ENCODE measurements at places on chromosomes 4 and X.
A peak's percentile ranks its signal among the peaks of the same experiment; 100 is the strongest.

DNA sequence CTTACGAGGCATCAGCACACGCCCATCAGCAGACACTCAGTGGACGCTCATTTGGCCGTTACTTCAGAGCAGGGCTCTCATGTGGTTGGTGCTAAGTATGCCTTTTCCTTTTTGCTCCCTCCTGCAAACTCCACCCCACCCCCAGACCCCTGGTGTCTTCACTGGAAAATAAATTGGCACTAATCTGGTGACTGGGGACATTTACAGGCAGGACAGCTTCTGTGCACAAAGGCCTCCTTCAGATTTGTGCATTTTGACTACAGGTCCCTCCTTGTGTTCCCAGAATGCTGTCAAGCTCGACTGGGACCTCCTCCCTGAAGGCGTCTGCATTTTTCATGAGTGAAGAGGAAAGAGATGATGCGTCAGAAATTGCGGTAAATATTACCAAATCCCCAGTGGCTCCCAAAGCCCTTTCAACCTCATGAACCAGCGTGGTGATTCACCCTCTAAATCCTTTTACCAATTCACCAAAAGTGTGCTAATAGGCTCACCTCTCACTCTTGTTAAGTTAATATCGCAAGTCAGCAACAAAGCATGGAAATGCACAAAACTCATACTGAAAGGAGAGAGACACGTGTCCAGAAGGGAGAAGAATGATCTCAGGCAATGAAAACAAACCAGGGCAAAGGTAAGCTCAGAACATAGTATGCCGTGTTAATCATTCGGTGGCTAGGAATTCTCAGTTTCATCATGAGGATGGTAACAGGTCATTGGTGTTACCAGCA, 119.0 kb downstream of the NKX6-1 start:
- no peak for DNase-seq

DNA sequence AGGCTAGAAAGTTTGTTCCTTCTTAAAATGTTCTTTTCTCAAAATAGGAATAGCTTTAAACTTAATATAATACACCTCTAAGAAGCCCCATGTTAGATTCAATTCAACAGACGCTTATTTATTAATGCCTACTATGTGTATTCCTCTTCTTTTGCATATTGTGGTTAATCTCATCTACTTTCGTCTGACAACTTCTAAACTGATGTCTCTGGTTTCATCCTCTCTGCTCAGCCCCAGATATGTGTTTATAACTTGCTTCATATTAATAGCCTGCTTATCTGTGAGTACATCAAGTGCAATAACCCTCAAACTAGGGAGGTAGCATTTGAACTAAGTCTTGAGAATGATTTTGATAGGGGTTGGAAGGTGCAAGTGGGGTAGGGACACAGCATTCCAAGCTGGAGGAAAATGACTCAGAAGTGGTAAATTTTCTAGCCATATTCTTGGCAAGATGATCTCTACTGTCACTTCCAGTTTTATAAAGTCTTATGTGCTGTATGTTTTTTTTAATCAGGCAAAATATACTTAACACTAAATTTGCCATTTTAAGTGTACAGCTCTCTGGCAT, 37.0 kb downstream of the STK26 start:
- no peak for DNase-seq

GRCh38 chrX:116436358-116436816, at the start of gene SLC6A14:
Gene SLC6A14 (plus strand): TSS chrX:116436606. CDS start chrX:116436710, 104 bp downstream.
- DNase-seq = no peak

- DNase-seq = no peak
Observed at GRCh38 chr4:78863254-78863869, 75.9 kb downstream of the PAQR3 start.

- DNase-seq = no peak
Observed at GRCh38 chr4:13432453-13432852, 51.7 kb downstream of the RAB28 start.

- no peak for DNase-seq
Observed at GRCh38 chr4:78616046-78616498, 64.5 kb downstream of the ANXA3 start.

GRCh38 chr4:95232358-95233156, 316.2 kb downstream of the UNC5C start:
- no peak for DNase-seq

GRCh38 chrX:129663171-129663570, 8.4 kb upstream of the APLN start:
- DNase-seq = no peak

DNA sequence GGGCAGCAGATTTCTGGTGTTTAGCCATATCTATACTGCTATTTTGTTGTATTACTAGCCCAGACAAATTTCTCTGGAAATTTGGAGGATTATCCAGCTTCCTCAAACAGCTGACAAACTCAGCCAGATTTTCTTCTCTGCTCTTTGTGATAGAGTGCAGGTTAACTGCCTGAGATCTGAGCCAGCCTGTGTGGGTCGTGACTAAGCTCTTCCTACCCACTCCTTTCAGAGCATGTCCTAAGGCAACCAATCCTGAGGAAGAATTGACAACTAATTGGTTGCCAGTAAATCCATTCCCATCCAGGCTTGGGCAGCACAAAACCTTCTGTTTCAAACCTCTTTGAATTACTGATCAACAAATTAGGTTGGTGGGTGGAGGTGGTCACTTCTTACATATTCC, 2.5 kb upstream of the GABRA2 start:
- DNase-seq = no peak

DNA sequence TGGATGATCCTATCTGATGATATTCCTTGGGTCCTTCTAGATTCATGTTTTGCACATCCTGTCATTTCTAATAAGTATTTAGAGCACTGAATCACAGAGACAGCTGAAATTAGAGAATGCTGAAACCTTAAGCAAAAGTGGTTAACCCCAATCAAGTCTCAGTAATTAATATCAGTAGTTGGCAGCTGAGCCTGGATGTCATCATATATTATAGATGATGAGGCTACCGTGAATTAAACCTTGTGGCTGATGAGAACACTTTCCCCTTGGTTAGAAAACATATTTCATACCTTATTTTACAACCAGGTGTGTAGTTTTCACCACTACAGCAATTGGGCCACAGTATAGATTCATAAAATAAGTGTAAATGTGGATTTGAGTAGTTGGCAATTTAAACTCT, 499.0 kb downstream of the PDGFC start:
- DNase-seq = no peak

DNA sequence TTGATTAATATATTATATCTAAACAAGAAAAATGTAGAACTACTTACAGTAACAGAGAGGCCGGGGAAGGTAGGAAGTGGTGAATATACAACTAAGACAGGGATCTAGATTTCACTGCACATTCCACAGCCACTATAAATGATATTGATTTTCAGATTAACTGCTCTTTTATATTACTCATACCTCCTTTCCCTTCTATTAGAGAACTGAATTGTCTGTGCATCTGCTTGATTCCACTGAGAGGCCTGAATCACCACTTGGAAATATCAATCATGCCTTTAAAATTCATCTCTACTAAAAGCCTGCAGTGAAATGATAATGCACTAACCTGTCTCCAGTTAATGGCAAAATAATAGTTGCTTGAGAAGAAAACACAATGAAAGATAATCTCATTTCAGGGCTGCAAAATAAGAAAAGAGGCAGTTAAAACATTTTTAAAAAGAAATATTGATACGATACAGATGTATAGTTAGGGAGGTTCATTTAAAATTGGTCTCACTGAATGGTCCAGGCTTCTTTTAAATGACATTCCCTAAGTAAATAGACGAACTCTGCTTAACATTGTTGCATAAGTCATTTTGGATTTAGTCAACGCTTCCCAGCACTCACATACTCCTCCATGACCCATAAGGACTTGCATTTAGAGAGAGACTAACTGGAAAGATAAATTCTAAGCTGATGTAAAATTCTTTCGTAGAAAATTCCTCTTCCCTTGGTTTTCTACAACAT, 3.8 kb downstream of the ANTXR2 start:
- no peak for DNase-seq

DNA sequence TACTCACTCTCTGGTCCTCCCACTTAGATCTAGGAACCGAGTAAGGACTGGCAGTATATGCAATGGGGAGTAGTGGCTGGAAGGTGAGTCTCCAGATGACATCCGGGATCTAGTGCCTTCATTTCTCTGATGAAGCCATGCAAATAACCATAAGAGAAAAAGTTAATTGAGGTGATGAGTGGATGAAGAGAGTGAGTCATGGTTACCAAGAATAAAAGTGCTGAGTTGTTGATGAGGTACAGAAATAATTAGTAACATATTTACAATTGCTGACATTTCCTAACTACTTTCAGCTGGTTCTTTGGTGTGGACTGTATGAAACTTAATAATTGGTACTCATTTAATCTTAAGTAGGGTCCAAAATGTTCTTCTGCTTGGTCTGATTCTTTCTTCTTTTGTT, 146.7 kb upstream of the PITX2 start:
- no peak for DNase-seq

- DNase-seq = no peak
Observed at GRCh38 chrX:26286836-26287235, 70.9 kb downstream of the MAGEB5 start.

GRCh38 chr4:21113496-21114223, 413.4 kb downstream of the PACRGL start:
- DNase-seq = no peak

DNA sequence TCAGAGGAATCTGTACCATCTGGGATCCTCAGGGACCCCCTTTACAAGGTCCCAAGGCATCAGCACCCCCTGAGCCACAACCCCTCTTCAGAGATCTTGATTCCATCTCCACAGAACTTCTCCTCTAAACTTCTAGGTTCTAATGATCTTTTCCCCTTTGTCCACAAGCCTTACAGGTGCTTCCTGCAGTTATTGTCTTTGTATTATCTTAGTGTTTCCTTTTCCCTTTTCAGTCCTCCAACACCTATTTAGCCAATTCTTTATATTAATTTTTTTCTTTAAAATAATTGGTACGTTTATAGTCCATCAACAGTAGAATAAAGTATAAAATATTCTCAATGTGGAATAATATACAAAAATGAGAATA, 35.2 kb upstream of the FAM241A start:
- DNase-seq = no peak

DNA sequence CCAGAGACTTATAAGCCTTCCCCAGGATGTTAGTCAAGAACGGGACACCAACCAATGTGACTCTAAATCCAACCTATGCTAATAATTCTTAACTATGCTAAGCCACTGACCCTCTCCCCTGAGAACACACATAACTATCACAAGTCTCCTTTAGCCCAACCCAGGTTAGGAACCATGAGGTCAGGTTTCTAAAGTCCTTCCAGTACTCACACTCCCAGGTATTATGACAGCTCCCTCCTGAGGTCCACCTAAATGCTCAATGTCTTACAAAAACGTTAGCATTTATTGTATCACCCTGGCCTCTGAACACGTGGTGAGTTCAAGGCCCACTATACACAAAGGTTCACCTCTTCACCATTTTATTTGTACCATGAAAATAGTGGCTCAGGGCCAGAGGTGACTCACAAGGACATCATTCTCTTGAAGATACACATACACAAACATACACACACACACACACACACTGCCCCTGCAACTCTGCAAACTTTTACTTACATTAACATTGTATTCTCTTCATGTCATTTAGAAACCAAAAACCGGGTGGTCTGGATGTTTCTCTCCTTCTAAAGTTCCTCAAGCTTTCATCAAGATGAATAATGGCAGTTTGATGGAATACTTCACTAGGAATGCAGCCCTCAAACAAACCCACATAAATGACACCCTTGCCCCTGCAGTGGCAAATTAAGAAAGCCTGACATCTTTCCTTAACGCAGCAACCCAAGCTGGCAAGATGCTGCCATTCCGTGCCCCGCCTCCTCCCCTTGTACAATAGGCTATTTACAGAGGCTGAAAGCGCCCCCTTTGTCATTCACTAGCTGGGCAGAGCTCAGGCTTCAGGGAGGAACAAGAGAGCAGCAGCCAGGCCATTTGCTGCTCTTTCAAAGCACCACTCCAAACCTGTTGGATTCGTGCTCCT, 17.7 kb downstream of the ACSL1 start:
- peak; percentile 51 for DNase-seq

GRCh38 chr4:186264660-186265059, 1.3 kb upstream of the F11 start:
- no peak for DNase-seq

- no peak for DNase-seq
Observed at GRCh38 chrX:35289952-35290351, 347.4 kb downstream of the FAM47B start.

GRCh38 chr4:83382850-83383249, 48.2 kb upstream of the HPSE start:
- DNase-seq = no peak

DNA sequence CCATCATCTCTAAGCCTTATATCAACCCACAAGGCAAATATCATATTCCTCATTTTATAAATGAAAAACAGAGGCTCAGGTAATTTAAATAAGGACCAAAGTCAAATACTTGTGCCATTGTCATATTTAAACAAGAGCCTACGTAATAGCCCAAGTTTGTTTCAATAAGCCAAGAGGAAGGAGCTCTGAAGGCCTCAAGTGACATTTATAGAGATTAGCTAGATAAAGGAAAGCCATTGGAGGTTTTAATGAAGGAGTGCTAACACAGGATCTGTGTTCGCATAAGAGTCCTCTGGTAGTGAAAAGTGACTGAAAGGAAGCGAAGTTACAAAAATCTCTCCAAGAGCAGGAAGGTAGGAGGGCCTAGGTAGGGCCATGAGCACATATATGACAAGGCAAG, 384.9 kb upstream of the NOCT start:
- DNase-seq = no peak

DNA sequence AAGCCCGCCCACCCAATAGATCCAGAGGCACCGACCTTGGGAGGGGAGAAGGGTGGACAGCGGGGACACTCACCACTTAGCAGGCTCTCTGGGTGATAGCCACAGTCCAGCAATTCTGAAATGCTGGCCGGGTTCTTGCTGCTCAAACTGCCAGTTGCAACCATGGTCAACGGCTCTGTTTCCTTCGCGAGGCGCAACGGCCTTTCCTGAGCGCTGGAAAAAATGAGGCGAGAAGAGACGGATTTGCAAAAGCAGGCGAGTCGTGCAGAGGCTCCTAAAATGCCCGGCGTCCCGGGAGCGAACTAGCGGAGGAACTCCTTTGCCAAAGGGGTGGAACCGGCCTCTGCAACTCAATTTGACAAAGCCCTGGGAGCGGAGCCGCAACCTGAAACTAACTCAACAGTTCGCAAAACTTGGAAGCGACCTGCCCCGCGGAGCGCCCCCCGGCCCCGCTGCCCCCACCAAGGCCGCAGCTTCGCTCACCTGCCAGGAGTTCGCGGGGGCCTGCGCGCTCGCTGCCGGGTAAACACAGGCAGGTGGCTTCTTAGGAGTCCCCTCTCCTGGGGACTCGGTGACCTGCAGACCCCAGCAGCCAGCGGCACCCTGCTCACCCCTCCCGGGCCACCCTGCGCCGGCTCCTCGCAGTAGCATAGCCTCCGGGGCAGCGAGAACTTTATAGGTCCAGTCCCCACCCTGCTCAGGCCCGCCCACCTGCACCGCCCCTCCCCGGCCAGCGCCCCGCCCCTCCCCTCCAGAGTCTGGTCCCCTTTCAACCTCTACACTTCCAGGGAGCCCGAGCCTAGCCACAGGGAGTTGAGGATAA, at the start of gene DDIT4L:
DDIT4L (minus strand) TSS at position 649 of the 823 bp plus-strand sequence; CDS start at position 164, 485 bp downstream.
- DNase-seq = no peak

GRCh38 chr4:110175634-110176033, 22.8 kb downstream of the ELOVL6 start:
- DNase-seq = no peak

- DNase-seq = no peak
Observed at GRCh38 chr4:156970501-156971164, 966 bp downstream of the PDGFC start.

- no peak for DNase-seq
Observed at GRCh38 chr4:179116011-179116410, 1673.8 kb upstream of the AGA start.

GRCh38 chr4:120286813-120287212, 220.2 kb upstream of the MAD2L1 start:
- no peak for DNase-seq
